ENCODE measurements at places on chromosomes 2 and 18.
A peak's percentile ranks its signal among the peaks of the same experiment; 100 is the strongest.

GRCh38 chr2:54457323-54458023, 1.3 kb downstream of the SPTBN1 start:
- DNase-seq, result peak; percentile 76

DNA sequence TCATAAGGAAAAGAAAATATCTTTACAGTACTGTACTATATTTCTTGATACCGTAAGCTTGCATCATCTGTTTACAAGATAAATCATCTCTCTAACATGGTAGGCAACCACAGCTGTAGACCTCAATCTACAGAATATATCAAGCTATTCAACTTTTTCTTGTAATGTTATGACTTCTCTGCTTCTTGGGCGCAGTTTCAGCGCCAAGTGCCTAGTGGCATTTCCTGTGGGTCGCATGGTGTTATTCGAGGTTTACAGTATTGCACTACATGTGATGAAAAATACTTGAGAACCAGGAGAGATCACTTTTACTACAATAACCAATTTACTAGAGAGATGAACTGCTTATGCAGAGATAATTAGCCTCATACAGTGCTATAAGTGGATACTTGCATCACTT, 34.0 kb upstream of the SESTD1 start:
- DNase-seq, result no peak

DNA sequence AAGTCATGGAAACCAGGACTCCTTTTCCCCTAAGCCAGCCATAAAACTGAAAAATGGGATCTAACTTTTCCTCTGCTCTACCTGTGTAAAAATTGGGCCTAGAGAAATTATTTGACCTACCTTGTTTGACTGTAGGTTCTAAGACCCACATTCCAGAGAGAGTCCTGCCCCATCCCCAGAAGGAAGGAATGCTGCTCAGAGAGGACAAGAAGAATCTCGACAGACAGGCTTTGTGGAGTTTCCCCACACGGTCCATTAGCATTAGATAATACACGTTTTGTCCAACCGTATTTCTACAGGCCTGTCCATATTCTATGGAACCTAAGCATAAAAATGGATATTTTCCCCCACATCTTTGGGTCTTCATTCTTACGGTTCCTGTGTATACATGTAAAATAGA, 403.3 kb downstream of the METTL4 start:
- DNase-seq, result no peak

GRCh38 chr2:119157850-119158511, 570 bp downstream of the C1QL2 start:
- no peak for DNase-seq

- DNase-seq, result no peak
Observed at GRCh38 chr18:11256251-11256650, 106.9 kb upstream of the PIEZO2 start.

GRCh38 chr2:26721115-26722032, 28.9 kb downstream of the KCNK3 start:
- peak; percentile 27 for DNase-seq

DNA sequence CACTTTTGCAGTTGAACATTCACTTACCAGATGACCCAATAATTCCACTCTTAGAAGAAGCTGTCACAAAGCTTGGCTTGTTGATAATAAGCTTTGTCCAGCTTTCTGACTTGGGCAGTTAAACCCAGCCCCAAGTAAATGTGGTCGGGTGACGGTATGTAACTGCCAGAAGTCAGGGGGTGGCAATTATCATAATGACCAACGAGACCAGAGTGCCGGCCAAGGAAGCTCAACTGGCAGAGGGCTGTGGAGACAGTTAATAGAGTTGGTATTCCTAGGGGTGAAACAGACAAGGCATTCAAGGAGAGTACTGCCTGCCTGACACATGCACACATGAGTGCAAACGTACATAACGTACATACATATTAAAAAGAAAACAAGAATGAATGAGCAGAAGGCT, 116.7 kb downstream of the EIPR1 start:
- no peak for DNase-seq

- no peak for DNase-seq
Observed at GRCh38 chr2:202721621-202722020, 86.9 kb downstream of the FAM117B start.

- DNase-seq, result no peak
Observed at GRCh38 chr2:39625193-39625926, 40.4 kb upstream of the TMEM178A start.

DNA sequence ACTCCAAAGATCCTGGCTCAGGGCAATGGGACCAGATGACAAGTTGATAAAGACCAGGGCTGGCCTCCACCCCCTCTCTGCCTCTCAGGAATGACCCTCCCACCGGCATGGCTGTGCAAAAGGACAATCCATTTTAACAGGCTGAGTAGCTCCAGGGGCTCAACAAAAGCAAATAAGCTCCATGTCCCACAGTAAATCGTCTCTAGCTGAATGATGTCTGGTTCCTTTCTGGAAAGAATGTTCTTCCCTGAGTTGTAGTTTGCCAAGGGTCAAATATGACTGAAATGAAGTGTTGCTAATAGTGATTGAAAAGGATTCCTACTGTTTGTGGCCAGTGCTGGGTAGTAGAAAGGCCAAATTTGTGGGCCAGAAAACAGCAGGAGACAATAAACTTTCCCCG, 434.4 kb upstream of the ETAA1 start:
- DNase-seq, result no peak

DNA sequence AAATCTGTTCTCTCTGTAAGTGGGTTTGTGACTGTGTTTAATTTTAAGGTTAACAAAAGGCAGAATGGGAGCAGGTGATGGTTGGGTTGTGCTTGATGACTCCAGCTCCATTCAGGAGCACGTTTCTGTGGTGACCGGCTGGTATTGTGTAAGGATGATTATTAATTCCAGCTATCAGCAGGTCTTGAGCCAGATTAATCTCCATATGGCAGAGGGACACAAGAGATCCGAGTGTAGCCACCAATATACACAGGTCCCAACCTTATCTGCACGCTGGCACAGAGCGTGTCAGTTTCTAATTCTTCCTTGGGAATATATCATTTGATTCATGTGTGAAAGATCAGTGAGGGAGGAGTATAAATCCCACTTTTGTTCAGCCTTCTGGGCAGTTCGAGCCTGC, 199.0 kb upstream of the DCC start:
- DNase-seq, result no peak

GRCh38 chr18:36633961-36634412, 194.8 kb downstream of the TPGS2 start:
- DNase-seq, result no peak

- no peak for DNase-seq
Observed at GRCh38 chr18:40864846-40865245, 1090.2 kb upstream of the PIK3C3 start.

- DNase-seq, result no peak
Observed at GRCh38 chr18:69889009-69889408, 58.7 kb downstream of the CD226 start.

GRCh38 chr2:200845194-200845593, 19.3 kb downstream of the CLK1 start:
- DNase-seq, result no peak

- no peak for DNase-seq
Observed at GRCh38 chr2:230575642-230576324, 136.9 kb upstream of the CAB39 start.

- no peak for DNase-seq
Observed at GRCh38 chr2:216084547-216084946, 2.8 kb downstream of the TMEM169 start.

GRCh38 chr2:12617366-12617765, 99.4 kb upstream of the TRIB2 start:
- DNase-seq, result no peak

DNA sequence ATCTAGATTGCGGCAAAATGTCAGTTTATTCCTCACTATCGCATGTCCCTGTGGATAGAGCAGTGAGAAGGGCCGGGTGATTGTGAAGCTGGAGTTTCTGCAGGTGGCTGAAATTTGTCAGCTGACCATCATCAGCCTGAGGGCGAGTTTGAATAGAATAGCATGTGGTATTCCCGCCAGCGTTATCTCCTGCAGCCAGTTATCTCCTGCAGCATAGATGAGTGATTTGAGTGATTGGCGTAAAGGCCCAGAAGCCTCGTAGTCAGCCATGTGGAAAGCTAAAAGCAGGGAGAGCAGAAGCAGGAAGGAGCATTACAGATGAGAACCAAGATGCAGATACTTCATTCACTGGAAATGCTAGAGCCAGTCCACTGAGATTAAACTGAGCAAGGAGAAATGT, 65.5 kb downstream of the CABLES1 start:
- DNase-seq, result no peak

- DNase-seq, result no peak
Observed at GRCh38 chr2:69291004-69291650, 95.9 kb downstream of the GFPT1 start.

- DNase-seq, result no peak
Observed at GRCh38 chr2:165791421-165792103, 2.5 kb downstream of the GALNT3 start.

DNA sequence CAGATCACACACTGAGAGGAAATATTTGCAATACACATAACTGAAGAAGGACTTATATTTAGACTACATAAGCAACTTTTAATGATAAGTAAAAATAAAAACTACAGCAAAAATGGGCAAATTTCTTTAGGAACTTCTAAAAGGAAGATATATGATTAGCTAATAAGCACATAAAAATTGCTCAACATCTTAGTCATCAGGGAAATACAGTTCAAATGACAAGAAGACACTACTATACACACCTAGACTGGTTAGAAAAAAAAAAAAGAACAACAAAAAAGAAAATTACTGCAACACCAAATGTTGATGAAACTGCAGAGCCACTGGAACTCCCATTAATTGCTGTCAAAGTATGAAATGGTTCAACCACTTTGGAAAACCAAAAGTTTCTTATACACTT, 1247.5 kb upstream of the ACVR2A start:
- no peak for DNase-seq

DNA sequence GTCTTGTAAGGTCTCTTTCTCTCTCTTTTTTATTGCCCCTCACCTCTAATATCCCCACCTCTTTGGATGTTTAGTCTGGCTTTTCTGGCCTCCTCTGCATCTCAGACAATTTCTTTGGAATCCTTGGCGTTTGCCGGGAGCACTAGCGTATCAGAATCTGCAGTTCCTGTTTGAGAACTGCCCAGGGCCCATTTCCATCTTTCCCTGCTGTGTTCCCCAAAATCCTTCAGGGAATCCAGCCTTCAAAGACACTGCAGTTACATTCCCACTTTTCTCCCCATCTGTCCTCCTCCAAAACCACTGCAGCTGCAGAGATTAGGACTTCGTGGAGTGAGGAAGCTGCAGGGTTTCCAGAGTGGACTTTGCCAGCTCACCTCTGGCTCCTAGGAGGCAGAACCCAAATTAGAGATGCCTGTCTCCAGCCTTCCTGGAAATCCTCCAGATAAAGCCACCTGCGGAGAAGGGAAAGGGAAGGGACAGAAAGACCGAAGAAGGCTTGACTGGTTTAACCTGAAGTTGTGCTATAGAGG, 2.7 kb downstream of the VSNL1 start:
- no peak for DNase-seq

DNA sequence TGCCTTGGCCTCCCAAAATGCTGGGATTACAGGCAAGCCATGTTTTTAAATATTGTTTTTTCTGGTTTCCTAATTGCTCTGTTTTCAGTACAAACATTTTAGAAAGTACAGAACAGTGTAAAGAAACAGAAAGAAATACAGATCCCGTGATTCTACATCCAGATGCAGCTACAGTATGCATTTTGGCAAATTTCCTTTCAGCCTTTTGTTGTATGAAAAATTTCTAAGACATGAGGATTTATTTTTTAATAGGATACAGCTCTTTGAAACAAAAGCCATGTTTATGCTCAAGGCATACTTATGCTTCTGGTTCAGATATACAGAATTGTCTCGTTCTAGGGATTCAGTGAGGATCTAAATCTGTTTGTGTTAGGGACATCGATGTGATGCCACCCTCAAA, 109.5 kb downstream of the MAP2 start:
- DNase-seq, result no peak

DNA sequence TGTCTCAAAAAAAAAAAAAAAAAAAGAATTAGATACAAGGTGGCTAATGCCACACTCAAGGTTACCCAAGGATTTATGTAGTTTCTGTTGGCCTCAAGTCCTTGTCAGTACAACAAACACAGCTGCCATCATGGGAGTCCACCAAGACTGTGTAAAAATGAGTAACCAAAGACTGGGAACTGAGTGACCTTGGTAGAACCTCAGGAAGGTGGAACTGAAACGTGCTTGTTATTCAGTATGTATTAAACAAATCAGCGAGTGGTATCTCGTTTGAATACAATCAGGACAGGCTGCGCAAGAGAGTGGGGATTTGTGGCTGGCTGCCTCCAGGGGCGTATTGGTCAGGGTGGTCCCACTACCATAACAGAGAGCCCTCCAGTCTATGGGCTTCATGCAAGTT, 1.6 kb upstream of the SFTPB start:
- no peak for DNase-seq

DNA sequence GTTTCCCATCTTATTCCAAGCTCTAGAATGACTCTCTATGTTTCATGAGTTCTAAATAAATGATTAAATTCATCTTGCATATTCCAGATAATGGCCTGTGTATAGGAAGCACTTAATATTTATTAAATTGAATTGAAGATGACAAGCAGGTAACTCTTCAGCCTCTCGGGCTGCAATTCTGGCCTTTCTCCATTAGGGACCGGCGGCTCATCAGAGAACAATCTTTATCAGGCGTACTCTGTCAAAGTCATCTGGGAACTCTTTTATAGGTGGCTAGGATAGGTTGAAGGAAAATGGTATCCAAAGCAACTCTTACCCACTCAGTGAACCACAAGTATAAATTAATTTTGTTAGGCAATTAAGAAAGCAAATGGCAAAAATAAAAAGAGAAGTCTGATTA, 308.5 kb downstream of the NOL4 start:
- no peak for DNase-seq
